ENCODE measurements at places on chromosomes 7 and 10.

GRCh38 chr7:86411814-86412213, 231.9 kb upstream of the GRM3 start:
- no peak for DNase-seq

GRCh38 chr7:84137812-84138211, 56.8 kb downstream of the SEMA3A start:
- DNase-seq, result no peak

GRCh38 chr7:142539901-142540300, 209.4 kb upstream of the PRSS1 start:
- no peak for DNase-seq

GRCh38 chr10:16449454-16449853, 12.6 kb downstream of the PTER start:
- DNase-seq, result no peak

DNA sequence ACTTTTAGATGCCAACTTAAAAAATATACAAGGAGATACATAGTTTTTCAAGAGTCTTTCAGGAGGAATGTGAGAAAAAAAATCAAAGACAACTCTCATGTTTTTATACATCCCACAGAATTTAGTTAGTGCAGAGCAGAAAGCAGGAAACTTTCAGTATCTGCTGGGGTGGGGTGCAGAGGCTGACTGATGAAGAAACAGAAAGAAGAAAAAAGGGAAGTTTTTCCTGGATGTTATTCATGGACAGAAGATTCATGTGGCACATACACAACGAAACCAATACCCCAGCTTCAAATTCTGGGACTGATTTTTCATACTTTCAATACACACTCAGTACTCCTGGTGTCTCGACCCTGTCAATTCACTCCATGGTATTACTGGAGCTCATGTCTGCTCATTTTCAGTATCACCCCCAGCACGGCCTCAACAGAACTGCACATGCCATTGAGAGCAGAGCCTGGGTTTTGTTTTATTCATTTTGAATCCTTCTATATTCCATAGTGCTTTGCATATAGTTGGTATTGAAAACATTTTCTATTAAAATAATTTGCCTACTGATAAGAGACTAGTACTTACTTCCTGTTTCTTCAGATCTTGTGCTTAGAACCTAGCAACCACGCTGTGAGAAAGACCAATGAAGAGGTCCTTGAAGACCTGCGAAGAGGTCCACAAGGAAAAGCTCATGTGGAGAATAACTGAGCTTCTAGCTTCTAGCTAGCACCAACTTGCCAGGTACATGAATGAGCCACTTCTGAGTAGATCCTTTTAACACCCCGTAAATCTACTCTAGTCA, 49.0 kb downstream of the NDUFB2 start:
- no peak for DNase-seq
